Renal cortical epithelial cell (primary cell): ENCODE measurements at places on chromosomes 3 and 15.
A peak's percentile ranks its signal among the peaks of the same experiment; 100 is the strongest.

DNA sequence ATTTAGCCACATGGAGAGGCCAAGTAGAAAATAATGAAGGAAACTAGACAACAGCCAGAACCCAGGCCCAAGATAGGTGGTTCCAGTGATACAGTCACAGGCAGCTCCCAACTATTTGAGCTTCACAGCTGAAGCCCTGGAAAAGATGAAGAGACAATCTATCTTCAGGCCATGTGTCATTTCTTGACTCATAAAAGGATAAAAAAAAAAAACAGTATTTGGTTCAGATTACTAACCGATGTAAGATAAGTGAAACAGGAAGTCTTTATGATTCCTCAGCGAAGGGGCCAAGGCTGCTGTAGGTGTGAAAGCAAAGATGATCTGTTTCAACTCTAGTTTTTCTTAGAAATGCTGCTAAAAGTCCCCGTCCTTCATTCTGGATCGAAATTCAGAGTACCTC is 394.6 kb downstream of the ZNF385D start:
- DNase-seq: no peak

DNA sequence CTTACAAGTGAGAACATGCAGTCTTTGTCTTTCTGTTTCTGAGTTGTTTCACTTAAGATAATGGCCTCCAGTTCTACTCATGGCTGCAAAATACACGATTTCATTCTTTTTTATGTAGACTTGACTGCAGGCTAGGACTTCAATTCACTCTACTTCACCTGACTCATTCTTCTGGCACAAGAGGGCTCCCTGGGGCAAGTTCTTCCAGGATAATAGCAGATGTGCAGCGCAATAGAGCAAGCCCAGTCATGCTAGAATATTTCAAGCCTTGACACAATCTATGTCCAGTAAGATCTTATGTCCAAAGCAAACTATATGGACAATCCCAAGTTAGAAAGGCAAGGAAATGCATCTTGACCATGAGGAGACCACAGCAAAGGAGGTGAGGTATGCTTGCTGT is 211.7 kb upstream of the GADL1 start:
- peak; percentile 54 for DNase-seq

DNA sequence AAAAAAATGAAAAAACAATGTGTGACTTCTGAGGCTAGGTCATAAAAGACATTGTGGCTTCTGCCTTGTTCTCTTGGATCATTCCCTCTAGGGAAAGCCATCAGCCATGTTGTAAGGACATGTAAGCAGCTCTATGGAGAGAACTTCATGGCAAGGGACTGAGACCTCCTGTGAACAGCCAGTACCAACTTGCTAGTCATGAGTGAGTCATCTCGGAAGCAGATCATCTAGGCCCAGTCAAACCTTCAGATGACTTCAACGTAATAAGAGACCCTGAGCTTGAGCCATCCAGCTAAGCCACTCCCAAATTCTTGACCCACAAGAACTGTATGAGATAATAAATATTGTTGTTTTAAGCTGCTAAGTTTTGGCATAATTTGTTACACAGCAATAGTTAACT is 4.9 kb downstream of the MON1A start:
- DNase-seq: peak; percentile 58

GRCh38 chr3:10408680-10409079 is 87.8 kb upstream of the SEC13 start:
- no peak for DNase-seq

DNA sequence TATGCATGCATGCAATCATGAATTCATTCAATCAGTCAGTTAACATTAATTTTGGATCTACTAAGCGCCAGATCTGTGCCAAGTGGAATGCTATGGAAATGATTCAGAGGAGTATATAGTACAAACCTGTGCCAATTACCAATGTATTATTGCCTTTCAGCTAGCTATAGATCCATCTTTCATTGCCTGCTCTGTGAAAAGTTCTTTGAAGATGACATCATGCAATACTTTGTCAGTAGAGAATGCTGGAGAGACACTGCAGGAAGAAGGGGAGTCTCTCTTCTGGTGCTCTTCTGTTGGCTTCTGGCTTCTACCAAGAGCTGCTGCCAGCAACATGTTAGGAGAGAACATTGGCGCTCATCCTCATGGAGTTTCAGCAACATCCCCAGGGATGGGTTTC is 81.0 kb upstream of the LMCD1 start:
- DNase-seq: no peak

DNA sequence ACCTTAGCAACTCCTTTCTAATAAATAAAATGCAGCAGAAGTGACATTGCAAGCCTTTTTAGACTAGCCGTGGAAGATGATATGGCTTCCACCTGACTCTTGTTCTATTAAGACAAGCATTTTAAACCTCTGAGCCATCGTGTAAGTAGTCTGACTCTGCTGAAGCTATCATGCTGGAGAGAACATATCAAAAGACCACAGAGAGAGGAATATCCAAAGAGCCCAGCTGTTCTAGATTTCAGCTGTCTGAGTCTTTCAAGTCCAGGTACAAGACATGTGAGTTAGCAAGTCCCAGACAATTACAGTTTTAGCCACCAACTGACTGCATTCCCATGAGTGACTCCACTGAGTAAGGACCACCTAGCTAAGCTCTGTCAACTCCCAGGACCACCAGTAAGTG is 517.0 kb upstream of the NAALADL2 start:
- no peak for DNase-seq

GRCh38 chr3:113261626-113262303 is 50.4 kb downstream of the BOC start:
- DNase-seq: no peak

DNA sequence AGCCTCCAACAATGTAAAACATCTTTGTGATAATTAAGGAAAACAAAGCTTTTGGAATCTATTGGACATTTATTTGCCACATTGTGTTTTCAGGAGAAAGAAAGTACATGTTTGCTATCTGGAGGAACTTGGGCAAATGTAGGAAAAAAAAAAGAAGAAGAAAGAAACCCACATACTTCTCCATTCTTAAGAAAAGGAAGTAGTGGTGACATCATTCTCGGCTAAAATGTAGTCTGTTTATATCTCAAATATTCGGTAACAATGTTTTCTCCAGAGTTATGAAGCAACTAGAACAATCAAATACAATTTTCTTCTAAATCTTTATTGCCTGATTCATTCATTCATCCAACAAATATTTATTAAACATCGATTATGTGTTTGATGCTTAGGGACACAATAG is 2.3 kb upstream of the TGFBR2 start:
- DNase-seq: no peak

GRCh38 chr3:78972617-78973301 is 795.0 kb downstream of the ROBO1 start:
- DNase-seq: no peak

- DNase-seq: no peak
Measured at GRCh38 chr15:26287381-26287780, 424.3 kb upstream of the ATP10A start.

DNA sequence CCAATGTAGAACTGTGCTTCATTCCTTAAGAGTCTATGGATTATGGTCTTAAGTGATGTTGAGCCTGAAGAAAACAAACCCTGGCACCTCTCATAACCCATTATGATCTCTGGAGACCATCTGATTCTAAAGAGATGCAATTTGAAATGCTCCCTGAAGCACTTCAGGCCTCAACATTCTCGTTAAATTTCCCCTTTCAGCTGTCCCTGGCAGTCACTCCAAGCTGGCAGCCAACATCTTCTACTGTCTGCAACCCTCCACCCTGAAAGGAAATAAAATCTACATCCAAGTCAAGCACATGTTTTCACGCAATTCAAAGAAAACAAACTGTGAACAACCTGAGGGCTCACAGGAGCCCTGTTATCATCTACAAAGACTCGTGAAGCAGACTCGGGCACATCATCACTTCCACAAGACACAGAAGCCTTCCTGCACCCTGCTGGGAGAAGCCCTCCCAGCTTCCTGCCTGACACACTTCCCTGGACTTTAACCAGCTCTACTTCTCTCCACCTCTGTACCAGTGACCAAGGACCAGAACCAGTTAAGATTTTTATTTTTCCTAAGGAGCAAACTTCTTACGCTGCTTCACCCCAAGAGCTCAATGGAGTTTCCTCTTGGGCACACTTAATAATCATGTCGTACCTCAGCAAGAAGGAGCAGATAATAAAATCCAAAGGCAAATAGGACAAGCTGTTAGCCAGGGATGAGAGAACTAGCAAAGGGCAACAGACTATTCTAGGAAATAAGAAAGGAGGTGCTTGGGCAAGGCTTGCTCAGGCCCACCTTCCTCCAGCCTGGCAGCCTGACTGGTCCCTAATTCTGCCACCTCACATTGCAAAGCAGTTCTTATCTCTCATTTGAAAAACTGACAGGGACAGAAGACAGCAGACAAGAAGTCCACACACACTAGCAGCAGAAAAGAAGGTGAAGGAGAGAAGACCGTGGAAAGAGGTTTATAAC is 67.1 kb downstream of the MAGI1 start:
- no peak for DNase-seq

- DNase-seq: no peak
Measured at GRCh38 chr3:71546821-71547220, 36.7 kb downstream of the FOXP1 start.

DNA sequence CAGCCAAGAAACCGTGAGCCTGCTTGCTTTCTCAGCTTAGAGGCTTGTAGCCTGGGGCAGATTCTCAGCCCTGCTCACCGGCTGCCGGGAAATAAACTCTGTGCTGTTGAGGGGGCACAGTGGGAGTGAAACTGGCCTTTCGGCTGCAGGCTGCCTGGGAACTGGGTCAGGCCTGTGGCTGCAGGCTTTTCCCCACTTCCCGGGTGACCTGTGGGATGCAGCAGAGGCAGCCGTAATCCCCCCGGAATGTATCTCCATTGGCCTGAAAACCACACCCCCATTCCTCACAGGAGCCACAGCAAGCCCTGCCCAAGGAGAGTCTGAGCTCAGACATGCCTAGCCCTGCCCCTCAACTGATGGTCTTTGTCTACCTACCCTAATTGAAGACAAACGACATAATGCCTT is 110.9 kb downstream of the STXBP5L start:
- DNase-seq: no peak

DNA sequence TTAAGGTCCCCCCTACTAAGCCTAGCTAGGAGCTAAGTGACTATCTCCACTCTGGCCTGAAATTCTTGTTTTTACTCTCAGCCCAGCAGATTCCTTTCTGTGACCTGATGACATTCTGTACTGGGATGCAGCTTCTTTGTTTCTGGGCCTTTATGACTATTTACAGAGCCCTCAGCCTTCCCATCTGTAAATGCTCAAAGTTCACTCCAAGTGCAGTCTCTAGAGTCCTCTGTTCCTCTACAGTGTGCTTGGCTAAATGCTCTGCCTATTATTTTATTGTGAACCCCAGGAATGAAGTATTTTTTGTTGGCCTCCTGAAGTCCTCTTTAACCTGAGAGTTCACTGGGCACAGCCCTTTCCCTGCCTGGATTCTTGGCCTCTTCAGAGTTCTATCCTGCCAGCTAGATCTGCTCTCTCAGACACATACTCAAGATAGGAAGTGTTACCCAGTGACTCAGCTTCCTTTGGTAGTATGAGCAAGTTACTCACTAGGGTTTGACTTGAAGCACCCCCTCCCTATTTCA is 278.1 kb upstream of the P2RY1 start:
- DNase-seq: peak; percentile 32

DNA sequence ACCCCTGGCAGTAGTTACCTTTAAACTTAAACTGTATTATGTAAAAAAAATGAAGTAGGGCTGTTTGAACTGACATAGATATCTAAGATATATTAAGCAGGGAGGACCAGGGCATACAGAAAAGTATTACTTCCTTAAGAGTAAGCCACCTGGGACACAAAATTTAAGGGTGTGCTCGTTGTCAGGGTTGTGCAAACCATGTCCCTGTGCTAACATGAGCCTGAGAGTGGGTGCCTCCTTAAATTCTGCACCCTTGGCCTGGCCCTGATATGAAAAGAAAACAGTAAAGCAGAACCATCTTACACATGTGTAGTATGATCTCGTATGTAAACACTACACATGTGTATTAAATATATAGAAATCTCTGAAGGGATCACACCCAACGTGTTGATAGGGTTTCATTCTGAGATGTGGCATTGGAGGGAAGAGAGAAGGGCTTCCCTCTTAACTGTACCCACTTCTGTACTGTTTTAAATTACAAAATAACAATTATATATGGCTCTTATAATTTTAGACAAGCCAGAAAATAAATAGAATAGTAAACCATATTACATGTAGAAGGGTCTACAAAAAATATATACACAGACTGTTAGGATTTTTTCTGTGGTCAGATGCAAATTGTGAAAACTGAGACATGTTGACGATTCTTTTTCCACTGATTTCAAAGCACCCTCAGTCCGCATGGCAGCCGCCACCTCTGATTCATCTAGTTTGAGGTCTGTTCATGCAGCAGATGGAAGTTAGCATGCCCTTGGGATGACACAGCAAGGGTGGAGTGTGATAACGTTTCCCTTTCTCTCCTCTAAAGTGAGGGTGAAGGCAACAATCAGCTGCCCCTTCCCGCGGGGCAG is 400.8 kb upstream of the PROK2 start:
- DNase-seq: peak; percentile 16

GRCh38 chr15:74783072-74783807 is 1.4 kb downstream of the CSK start:
- no peak for DNase-seq

DNA sequence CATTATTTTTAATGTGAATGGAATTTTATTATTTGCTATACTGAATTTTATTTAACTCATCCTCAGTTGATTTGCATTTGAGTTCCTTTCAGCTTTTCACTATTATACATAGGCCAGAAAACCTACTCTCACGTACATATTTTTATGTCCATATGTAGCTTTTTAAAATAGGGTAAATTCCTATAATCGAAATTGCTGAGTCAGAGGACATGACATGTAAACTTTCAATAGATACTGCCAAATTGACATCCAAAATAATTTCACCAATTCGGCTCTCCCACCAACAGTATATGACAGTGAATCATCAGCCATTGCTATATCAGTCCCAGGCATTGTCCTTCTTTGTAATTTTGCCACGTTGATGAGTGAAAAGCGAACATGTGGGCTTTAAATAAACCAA is 222.5 kb downstream of the SQOR start:
- DNase-seq: no peak

GRCh38 chr15:63982381-63982854 is 63.9 kb downstream of the DAPK2 start:
- DNase-seq: peak; percentile 20

GRCh38 chr15:39362821-39363561 is 217.9 kb upstream of the THBS1 start:
- no peak for DNase-seq

DNA sequence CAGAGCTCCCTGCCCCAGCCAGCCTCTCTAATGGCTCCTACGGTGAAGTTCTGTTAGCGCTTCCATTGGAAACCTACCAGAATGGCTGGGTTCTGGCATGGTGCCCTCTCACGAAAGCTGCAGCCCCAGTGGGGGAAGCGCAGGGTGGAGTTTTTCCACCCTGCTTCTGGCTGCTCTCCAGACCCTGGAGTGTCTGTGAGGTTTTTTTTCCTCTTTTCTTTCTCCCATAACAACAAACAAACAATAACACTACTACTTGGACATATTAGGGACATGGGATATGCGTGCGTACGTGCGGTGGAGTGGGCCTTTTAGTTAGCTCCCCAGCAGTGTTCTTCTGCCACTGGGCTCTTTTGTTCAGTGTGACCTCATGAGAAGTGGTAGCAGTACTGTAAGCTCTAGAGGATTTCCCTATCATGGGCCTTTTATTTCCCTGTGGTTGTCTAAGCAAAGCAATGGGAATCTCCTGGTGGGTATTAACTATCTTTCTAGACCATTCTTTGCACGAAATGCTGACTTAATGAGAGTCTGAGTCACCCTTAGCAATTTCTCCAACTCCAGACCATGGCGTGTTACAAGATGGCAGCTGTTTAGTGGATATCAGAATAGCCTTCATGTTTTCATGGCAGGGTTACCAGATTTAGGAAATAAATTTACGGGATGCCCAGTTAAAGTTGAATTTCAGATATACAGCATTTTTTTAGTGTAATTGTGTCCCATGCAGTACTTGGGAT is 161.9 kb downstream of the FNDC3B start:
- peak; percentile 90 for DNase-seq
